ENCODE measurements at places on chromosomes 12 and 14.

DNA sequence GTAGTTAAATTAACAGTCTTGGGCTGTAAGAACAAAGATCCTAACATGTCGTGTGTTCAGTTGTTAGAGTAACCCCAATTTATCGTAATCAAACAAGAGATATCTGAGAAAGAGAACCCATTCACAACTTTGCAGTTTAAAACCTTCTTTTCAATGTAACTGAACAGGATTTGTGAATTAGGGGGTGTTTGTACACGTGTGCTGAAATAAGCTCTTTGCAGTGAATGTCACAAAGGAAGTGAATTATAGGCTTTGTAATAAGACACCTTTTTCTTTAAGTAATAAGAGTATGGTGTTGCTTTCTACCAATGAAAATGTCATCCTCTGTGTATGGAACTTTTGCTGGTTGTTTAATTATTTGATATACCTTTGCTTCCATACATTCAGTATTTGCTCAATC is 114.0 kb downstream of the ALX1 start:
- DNase-seq: no peak

DNA sequence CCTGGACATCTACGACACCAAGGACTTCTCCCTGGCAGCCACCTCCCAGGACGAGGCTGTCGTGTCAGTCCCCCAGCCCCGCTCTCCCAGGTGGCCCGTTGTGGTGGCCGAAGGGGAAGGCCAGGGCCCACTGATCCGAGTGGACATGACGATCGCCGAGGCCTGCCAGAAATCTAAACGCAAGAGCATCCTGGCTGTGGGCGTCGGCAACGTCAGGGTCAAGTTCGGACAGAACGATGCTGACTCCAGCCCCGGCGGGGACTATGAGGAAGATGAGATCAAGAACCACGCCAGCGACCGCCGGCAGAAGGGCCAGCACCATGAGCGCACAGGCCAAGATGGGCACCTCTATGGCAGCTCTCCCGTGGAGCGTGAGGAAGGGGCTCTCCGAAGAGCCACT is 118.6 kb downstream of the SLC15A4 start:
- DNase-seq: no peak

GRCh38 chr12:66552716-66553115 is 126.2 kb downstream of the GRIP1 start:
- no peak for DNase-seq

DNA sequence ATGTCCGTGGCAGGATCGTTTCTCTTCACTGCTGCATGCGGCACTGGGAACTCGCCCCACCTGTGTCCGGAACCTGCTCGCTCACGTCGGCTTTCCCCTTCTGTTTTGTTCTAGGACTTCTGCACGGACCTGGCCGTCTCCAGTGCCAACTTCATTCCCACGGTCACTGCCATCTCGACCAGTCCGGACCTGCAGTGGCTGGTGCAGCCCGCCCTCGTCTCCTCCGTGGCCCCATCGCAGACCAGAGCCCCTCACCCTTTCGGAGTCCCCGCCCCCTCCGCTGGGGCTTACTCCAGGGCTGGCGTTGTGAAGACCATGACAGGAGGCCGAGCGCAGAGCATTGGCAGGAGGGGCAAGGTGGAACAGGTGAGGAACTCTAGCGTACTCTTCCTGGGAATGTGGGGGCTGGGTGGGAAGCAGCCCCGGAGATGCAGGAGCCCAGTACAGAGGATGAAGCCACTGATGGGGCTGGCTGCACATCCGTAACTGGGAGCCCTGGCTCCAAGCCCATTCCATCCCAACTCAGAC is 1.2 kb downstream of the FOS start:
- no peak for DNase-seq

DNA sequence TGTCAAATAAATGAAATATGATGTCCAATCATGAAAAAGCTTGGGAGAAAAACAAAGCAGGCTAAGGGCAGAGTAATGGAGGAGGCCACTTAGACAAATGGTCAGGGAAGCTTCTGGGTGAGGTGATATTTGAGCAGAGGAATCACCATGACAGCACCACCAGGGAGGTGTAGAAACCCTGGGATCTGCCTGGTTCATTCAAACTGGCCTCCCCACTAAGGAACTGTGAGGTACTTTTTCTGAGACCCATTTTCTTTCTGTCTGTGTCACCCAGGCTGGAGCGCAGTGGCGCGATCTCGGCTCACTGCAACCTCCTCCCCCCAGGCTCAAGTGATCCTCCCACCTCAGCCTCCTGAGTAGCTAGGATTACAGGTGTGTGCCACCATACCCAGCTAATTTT is 7.8 kb upstream of the SSH1 start:
- no peak for DNase-seq

DNA sequence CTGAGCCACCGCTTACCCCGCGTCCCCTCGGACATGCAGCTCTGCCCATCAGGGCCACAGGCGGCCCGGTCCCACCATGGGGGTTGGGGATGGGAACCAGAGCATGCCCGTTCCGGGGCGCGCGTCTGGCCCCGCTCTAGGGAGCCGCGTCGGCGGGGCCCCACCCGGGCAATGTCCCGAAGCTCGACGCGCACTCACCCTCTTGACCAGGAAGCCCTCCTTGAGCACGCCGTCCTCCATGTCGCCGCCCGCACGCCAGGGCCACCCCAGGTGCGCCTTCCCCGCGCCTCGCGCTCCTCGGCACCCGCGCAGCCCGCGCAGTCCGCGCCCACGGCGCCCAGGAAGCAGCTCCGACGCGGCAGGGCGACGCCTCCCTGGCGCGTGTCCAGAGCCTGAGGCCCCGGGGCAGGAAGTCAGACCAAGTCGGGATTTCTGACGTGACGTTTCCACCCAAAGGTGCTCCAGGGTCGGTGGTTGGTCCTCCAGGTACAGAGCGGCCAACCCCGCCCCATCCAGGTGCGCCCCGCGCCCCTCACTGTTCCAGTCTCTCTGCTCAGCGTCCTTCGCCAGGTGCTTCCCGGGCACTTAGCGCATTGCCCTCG is at the start of gene PLEK2:
Gene PLEK2 (minus strand): TSS at position 346 of the 602 bp plus-strand sequence. CDS start 106 bp downstream, at position 240.
- peak; percentile 30 for DNase-seq

GRCh38 chr12:90572778-90573177 is 382.2 kb downstream of the CCER1 start:
- no peak for DNase-seq

GRCh38 chr12:54394281-54394719 is 9.8 kb upstream of the ZNF385A start:
- no peak for DNase-seq

DNA sequence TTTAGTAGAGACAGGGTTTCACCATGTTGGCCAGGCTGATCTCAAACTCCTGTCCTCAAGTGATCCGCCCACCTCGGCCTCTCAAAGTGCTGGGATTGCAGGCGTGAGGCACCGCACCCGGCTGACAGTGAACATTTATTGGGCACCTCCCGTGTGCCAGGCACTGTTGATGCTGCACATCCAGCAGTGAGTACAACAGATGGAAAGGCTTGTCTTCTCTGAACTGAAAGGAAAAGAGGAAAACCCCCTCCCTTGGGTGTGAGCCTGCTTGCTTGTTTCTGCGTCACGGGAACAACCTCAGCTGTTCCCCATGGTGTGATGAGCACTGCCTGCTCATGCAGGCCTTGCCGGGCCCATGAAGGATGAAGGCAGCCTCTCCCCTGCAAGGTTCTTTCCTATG is 39.5 kb downstream of the DGLUCY start:
- DNase-seq: no peak

DNA sequence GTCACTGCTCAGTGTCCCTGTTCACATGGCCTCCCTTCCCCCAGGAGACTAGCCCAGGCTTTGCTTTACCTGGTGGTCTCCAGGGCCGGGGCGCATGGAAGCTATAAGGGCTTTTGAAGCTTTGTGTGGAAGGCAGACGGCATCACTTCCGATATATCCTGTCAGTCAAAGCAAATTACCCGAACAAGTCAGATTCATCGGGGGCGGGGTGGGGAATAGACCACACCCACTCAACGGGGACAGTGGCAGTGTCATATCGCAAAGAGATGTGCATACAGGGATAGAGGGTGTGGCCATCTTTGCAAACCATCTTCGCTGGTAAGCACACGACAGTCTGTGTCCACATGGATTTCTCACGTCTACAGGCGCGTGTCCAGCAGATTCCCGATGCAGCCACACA is 127.3 kb downstream of the GLT1D1 start:
- DNase-seq: no peak

GRCh38 chr12:4051596-4051995 is 178.4 kb upstream of the PARP11 start:
- no peak for DNase-seq

- no peak for DNase-seq
Observed at GRCh38 chr14:85252011-85252410, 277.9 kb upstream of the FLRT2 start.

DNA sequence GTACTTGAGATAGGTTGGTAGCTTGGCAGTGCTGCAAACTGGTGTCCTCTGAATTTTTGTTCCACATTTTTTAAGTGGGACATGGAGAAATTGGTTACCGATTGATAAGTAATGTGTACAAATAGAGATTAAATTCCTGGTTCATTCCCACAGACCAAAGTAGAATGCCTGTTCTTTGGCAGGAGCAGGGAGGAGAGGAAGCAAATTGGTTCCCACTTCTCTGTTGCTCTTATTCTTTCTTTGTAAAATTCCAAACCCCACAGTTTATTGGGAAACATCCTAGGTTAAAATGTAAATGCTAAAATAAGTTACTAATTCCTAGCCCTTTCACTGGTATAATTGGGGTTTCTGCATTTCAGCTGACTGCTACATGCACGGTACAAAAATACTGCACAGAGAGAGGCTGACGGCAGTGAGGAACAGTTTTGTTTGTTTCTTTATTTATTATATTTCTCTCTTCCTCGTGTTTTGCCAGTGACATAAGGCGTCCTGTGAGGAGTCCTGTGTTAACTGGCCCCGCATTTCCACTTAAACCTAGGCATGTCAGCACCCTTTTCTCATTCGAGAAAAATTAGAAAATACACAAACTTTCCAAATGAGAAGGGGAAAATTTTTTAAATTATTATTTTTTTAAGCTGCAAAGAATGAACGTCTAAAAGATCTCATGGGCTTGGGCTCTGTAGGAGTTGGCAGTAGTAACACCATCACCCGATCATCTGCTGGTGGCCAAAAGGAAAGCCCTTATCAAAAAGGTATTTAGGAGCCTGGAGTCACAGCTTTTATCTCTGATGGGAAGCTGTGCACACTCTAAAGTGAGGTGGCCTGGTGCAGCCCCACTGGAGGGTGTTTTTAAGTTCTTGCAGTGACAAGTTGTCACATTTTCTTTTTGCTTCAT is 25.4 kb upstream of the BCL7A start:
- no peak for DNase-seq

GRCh38 chr12:52259657-52260243 is 14.7 kb upstream of the KRT86 start:
- no peak for DNase-seq

- no peak for DNase-seq
Observed at GRCh38 chr14:73809391-73809790, 42.2 kb upstream of the PTGR2 start.

- no peak for DNase-seq
Observed at GRCh38 chr12:124543590-124544310, 23.7 kb downstream of the NCOR2 start.

GRCh38 chr14:57046175-57046574 is 222.5 kb downstream of the EXOC5 start:
- DNase-seq: no peak

GRCh38 chr14:82341261-82341810 is 807.7 kb upstream of the SEL1L start:
- no peak for DNase-seq

GRCh38 chr14:102717276-102717675 is 60.0 kb upstream of the TRAF3 start:
- no peak for DNase-seq

GRCh38 chr12:58424735-58425392 is 483.5 kb downstream of the ATP23 start:
- DNase-seq: no peak

GRCh38 chr12:91861554-91861953 is 284.1 kb downstream of the BTG1 start:
- DNase-seq: no peak

DNA sequence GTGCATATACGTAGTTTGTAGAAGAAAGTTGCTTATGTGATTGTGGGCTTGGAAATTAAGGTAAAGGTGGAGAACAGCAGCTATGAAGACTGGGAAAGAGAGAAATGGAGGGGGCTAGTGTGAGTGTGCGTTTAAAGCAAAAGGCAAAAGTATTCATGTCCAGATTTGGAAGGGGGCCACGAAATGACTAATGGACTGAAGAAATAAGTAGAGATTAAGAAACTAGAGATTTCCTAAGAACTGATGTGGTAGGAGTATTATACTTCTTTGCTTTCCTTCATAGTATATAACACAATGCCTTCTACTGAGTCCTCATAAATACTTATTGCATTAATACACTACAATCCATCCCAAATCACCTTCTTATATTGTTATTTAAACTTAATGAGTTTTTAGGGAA is 298.6 kb upstream of the NOVA1 start:
- DNase-seq: no peak

DNA sequence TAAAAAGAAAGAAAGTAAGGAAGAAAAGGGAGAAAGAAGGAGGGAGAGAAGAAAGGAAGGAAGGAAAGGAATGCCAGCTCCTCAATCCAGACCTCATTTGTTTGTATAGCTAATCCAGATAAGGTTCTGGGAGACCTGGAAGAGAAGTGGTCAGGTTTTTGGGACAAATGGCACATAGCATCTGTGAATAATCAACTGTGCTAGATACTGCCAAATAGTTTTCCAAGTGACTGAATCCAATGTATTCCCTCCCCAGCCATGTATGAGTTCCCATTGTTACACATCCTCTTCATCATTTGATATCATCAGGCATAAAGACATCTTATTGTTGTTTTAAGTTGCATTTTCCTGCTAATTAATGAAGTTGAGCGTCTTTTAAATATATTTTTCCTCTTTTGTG is 18.6 kb upstream of the PTGR2 start:
- DNase-seq: no peak

DNA sequence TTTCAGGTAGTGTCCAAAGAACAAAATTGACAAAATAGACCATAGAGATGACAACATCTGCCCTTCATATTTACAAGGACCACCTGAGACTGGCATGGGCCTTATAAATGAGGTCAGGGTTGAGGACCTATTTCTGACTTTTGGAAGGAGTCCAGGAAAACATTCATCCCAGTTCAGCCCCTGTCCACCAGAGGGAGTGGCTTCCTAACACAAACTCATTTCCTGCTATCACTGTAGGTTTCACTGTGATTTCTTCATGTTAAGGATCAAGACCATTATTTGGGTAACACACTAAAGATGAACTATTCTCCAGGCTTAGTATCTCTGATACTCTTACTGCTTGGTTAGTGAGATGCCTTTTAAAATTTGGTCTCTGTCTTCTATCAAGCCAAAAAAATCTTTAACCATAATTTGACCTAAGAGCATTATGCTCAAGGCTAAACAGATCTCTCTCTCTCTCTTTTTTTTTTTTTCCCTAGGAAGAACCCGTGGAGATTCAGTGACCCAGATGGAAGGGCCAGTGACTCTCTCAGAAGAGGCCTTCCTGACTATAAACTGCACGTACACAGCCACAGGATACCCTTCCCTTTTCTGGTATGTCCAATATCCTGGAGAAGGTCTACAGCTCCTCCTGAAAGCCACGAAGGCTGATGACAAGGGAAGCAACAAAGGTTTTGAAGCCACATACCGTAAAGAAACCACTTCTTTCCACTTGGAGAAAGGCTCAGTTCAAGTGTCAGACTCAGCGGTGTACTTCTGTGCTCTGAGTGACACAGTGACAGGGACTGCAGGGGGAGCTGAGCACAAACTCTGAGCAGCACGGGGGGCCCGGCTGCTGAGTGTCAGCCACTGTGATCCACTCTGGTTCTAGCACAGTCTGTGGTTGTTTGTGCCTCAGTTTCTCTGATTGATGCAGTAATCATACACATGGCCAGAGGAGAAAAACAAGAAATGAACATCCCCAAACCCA is 267.6 kb upstream of the OR4E1 start:
- no peak for DNase-seq

Data from stimulated activated CD4-positive, alpha-beta T cell treated with anti-CD3 and anti-CD28 coated beads, Interleukin-4, amount 100 ng/mL, for 48 hours (primary cell).